ENCODE measurements at places on chromosomes 1 and 21. TPM values are rescaled to one million over a fixed set of nuclear protein-coding genes. Genes with fewer than 3 reads are reported as not detected.

DNA sequence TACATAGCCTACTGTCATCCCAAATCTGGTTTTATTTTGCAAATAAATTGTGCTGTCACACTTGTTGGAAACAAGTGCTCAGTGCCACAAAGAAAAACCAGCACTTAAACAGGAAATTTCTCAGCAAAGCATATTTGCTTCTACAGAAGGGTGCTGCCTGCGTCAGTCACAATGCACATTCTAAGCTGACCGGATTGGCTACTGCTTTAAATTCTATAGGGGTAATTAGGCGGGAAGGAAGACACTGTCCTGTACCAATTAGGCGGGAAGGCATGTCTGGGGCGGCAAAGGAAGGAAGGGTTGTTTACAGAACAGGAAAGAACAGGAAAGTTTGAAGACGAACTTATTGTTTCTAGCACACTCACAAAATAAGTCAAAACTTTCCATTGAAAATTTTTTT is 2.8 kb downstream of the IFI16 start:
- peak; percentile 81 for DNase-seq

DNA sequence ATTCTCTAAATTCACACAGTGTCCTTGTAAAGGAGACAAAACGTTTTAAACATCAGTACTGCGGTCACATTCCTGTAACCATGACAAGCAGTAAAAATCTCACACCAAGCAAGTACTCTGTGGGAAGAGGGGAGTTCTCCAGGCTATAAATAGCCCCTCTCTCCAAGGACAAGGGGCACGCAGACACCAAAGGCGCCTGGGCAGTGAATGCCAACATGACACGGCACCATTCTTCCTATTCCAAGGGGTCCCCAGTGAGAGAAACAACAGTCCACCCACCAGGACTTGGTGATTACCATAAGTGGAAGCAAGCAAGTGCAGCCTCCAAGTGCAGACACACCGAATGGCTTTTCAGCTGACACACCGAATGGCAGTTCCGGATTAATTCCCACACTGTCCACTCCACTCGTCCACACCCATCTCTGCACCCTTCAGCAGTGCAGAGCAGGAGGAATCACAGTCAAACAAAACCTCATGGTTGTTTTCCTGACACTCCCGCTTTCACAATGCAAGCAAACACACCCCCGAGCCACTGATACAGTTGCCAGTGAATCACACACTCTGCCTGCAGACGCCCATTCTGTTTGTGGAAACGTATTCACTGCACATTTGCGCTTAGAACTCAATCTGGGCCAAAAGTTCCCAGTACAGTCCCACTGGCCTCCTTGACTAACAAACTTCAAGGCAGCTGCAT is 1.8 kb downstream of the PTTG1IP start:
- DNase-seq, result peak; percentile 70

- no peak for DNase-seq
Observed at GRCh38 chr1:161702250-161702649, 4.8 kb upstream of the FCRLA start.

- no peak for DNase-seq
Observed at GRCh38 chr1:119724611-119725218, 13.0 kb downstream of the PHGDH start.

DNA sequence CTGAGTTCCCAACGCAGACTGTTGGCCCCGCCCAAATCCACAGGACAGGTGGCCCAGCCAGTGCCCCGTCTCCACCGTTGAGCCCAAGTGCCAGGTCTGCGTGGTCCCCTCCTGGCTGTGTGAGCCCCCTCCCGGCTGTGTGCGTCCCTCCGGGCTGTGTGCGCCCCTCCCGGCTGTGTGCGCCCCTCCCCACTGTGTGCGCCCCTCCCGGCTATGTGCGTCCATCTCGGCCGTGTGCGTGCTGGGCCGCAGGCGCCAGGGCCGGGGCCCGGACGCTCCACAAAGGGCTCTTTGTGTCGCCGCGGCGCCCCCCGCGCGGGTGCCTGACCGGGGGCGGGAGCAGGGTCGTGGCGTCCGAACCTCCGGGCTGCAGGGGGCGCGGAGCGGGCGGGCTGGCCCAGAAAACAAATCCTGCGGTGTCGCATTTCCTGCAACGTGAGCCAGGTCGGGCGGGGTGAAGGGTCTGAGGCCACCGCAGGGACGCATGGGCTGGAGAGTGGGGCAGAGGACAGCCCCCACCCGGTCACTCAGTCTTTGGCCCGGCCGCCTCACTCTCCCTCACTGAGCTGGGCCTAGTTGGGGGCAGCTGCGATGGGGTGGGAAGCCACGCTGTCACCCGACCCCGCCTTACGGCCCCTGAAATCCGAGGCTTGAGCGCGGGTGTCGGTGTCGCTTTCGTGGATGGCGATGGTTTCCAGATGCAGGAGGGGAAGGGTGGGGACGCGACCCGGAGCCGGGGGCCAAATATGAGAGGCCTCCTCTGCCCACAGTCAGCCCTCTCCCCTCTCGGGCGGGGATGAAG is 18.8 kb downstream of the TNFRSF25 start:
- no peak for DNase-seq

DNA sequence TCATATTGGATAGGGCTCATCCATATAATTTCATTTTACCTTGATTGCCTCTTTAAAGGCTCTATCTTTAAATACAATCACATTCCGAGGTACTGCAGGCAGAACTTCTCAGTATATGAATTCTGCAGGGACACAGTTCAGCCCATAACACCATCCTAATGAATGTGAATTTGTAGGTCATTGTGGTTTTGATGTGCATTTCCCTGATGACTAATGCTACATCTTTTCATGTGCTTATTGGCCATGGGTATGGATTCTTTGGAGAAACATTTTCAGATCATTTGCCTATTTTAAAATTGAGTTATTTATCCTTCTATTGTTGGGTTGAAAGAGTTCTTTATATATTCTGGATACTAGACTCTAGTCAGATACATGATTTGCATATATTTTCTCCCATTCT is 9.6 kb upstream of the RPS6KC1 start:
- DNase-seq, result peak; percentile 41

DNA sequence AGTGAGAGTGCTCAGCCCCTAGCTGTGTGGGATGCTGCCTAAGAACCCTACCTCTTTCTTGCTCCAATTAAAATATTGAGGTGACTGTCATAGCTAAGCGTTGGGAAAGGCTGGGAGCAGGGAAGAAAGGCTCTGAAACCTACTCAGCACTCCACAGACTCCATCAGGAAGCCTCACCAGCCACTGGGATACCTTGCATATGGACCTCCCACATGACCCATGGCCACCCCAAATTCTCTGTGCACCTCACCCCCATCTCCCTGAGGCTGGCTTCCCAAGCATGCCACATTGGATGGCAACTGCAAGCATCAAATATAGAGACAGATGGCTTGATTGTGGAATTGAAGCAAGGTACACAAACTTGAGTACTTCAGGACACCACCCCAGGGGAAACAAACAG is 41.8 kb downstream of the FLVCR1 start:
- no peak for DNase-seq

GRCh38 chr1:197399755-197400521 is 131.9 kb downstream of the CRB1 start:
- peak; percentile 55 for DNase-seq

DNA sequence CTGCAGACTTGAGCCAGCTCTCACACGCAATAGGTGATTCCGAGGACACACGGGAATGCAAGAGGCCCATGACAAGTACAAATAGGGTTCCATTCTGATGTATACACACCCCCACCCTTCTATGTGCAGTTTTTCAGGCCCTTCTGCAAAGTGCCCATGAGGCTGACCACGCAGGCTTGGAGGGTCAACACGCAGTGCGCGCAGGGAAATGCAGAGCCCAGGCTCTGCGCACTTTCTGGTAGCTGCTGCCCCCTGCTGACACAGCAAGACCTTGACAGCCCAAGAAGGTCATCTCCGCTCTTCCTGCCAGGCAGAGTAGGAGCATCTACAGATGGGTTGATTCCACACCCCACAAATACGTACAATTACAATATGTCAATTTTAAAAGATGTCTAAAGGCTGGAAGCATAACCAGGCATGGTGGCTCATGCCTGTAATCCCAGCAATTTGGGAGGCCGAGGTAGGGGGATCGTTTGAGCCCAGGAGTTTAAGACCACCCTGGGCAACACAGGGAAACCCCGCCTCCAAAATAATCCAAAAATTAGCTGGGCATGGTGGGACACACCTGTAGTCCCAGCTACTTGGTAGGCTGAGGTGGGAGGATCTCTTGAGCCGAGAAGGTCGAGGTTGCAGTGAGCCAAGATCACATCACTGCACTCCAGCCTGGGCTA is 18.5 kb downstream of the SH3BP5L start:
- DNase-seq, result peak; percentile 63

DNA sequence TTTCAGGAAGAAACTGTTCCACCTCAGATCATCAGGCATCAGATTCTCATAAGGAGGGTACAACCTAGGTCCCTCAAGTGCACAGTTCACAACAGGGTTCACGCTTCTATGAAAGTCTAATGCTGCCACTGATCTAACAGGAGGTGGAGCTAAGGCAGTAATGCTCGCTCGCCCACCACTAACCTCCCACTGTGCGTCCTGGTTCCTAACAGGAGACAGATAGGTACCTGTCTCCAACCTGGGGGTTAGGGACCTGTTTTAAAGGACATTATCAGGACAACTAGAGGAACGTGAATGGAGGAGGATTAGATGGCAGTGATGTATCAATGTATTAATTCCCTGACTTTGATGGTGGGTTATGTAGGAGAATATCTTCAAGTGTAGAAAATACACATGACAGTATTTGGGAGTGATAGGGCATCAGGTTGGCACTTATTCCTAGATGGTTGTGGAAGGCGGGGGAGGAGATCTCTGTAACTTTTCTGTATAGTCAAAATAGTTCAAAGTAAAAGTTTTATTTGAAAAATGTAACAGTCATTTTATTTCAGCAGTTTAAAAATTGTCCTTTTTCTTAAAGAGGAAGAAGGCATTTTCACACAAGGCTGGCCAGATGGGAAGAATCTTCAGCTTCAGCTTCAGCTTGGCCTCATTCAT is 43.9 kb downstream of the DEGS1 start:
- DNase-seq, result no peak

DNA sequence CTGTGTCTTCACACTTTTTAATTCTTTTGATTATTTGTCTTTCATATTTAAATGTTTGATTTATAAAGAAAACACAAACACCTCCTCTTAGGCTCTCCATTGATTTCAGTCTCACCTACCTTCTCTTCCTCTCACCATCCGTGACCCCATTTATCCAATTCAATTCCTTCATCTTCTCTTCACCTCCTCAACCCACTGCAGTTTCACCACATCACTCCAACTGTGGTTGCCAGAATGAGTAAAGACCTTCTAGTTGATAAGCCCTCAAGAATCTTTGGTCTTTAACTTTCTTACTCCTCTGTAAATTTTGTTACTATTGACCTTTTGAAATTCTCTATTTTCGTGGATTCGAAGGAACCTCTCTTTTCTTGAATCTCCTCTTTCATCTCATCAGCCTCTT is 260.7 kb downstream of the CHRM3 start:
- no peak for DNase-seq

- no peak for DNase-seq
Observed at GRCh38 chr1:117180147-117180967, 30.4 kb downstream of the VTCN1 start.

The SLC41A1 gene
- total RNA-seq, result 6.8 TPM

The COL8A2 gene
- total RNA-seq, result 1.6 TPM

The TDRD5 gene
- total RNA-seq, result 0.22 TPM

The ADAMTS1 gene
- total RNA-seq, result 3.7 TPM

All from lung microvascular endothelial cell (primary cell).